ENCODE measurements at places on chromosomes 3 and 15.

- DNase-seq = peak; percentile 12
Measured at GRCh38 chr3:197711973-197712707, 24.6 kb downstream of the RUBCN start.

DNA sequence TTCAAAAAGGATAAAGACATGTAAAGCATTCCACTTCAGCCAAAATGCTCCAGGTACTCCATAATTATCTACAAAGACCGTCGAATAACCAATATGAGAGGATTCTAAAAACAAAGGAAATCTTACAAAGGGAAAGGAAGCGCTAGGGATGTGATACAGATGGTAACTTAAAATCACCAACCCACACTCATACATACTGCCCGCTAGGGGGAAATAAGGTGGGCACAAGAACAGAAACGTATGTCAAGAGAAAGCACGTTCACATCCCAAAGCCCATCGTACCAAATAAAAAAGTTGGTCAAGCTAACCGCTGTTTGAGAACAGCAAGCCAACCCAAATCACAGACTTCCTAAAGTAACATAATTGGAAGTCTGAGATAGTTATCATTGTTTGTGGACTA, 429.4 kb downstream of the SHQ1 start:
- no peak for DNase-seq

GRCh38 chr15:87038404-87038803, 958.7 kb downstream of the AGBL1 start:
- peak; percentile 7 for DNase-seq

GRCh38 chr3:42214565-42215283, 51.3 kb downstream of the CCK start:
- DNase-seq = no peak

GRCh38 chr15:99956820-99957641, 223.8 kb upstream of the LYSMD4 start:
- DNase-seq = no peak

GRCh38 chr15:91852741-91853510, 582 bp upstream of the SLCO3A1 start:
- DNase-seq = peak; percentile 76

DNA sequence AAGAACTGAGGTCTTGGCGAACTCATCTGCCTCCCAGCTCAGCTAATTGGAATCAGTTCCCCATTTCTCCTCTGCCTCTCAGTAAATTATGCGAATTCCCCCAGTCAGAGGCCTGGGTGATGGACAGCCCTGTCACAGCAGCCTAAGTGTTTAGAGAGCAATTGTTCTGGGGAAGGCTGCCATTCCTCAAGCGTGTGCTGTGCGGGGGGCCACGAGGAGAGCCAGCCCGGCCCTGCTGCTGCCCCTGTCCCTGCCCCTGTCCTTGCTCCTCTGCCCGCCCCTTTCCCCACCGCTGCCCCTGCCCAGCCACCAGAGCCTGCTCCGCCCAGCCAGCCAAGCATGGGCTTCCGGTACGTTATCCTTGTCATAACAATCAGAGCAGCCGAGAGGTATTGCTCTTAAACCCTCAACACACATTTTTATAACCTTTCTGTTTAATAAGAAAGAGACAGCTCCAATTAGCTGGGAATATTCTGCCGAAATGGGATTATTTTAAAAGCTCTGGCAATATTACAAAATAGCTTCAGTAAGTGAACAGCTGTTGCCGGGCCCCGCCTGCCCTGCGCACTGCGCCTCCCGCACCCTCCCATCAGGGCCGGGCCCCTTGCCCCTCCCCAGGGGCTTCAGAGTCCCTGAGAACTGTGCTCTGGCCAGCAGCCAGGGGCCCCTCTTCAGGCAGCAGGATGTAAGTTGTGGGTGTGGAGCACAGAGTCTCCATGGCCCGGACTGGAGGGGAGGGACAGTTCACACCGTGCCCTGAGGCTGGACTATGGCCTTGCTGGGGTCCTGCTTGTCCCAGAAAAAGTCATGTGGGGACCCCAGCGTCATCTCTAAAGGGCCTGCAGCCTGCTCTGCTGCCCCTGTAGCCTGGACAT, 12.4 kb upstream of the CACNA2D2 start:
- peak; percentile 35 for DNase-seq

GRCh38 chr3:16377847-16378302, 112.9 kb downstream of the OXNAD1 start:
- no peak for DNase-seq

DNA sequence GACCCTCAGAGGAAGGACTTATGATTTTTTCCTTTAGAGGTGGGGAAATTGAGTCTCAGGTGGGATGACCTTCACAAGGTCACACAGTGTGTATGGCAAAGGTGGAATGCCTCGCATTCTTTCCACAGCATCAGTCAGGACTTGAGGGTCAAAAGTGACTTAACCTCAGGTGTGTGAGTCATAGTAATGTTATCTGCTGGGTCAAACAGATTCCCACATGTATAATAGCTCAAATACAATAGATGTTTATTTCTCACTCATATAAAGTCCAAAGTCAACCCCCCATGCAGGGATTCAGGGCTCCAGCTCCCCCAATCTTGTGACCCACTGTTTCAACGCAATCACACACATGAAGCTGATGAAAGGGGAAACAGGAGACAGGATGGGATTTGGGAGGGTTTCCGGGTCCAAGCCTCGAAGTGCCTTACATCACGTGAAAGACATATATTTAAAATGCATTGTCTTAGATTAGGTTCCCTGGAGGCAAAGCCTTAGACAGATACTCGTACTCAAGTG, 34.0 kb upstream of the CCDC174 start:
- DNase-seq = no peak

GRCh38 chr3:43762451-43762850, 71.7 kb downstream of the ABHD5 start:
- DNase-seq = no peak

- no peak for DNase-seq
Measured at GRCh38 chr3:66904336-66904735, 93.8 kb upstream of the KBTBD8 start.

DNA sequence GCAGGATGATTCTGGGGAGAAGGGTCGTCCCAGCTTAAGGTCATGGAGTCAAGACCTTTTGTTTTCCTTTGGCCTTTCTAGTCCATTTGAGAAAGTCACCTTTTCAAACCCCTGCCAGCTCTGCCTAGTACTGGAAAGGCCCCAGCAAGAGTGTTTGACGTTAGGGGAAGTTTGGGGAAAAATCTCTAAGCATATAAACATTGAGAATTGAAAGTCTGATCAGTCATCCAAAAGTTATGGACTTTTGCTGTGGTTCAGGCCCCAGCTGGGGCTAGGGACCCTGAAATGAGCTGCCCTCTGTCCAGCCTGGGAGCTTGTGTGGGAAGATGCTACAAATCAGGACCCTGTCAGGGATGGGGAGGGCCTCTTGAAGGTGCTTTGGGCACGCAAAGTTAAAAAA, 21.6 kb downstream of the SLC6A6 start:
- no peak for DNase-seq

DNA sequence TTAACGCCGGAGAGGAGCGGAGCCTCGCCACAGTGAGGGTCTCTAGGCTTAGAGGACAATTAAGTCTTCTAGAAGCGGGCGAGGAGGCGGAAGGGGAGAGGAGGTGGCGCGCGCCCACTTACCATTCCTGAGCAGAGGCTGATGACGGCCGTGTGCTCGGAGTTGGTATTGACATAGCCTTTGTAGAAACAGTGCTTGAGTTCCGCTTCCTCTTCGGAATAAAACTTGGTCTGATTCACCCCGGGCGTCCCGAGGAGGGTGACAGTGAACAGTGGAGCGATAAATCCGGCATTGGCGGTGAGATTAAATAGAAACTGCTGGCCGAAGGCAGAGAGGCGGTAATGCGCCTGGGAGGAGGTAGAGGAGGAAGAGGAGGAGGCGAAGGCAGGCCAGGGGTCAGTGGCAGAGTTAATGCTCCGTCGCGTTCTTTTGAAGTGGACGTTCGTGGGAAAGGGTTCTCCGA, 1.3 kb downstream of the ADAMTS9 start:
- DNase-seq = peak; percentile 35

GRCh38 chr3:196662033-196662432, 22.5 kb downstream of the NRROS start:
- DNase-seq = no peak

DNA sequence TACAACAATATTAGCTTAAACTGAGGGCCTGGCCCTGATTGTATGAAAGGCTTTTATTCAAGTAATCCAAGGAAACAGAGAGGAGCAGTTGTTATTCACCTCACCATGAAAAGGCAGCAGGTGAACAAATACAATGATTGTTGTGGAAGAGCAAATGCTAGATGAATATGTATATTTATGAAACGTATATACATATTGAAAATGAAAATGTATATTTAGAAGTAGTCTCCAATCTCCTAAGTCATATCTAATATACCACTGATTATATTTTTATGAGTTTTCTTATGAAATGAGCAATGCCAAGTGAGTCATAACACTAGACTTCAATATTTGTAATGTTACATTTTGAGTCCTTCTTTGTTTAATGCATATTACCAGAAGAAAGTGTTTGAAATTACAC, 116.2 kb upstream of the KCNMB2 start:
- DNase-seq = no peak

GRCh38 chr3:194487289-194488054, 670 bp upstream of the ATP13A3 start:
- peak; percentile 33 for DNase-seq

DNA sequence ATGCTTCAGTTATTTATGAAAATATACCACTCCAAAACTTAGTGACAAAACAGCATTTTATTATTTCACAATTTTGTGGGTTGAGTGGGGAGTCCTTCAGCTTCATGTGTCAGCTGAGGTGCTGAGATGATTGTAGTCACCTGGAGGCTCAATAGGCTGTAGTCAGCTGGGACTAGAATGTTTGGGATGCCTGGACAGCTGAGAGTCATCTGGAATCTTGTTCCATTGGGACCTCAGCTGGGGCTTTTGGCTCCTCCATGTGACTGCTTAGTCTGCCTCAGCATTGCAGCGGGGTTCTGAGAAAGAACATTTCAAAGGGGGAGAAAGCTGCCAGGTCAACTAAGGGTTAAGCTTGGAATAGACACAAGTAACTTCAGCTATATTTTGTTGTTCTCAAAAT, 13.4 kb downstream of the STT3B start:
- no peak for DNase-seq

DNA sequence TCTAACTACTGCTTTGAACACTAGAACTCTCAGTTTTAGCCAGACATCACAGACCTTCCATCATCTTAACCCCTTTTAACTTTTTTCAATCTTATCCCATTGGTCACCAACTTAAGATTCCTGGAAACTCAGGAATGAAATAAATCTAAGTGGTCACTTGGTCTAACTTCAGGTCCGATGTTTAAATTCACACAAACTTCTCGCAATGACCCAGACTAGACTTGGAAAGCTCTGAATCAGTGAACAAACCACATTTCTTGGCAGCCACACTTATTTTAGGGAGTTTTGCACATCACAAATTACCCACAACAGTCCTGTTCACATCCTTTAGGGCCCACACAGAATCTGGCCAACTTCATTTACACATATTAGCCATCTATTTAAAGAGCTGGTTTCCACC, 118.9 kb downstream of the MAGI1 start:
- no peak for DNase-seq

- no peak for DNase-seq
Measured at GRCh38 chr3:37816271-37816670, 45.4 kb upstream of the CTDSPL start.

- no peak for DNase-seq
Measured at GRCh38 chr15:43974852-43975251, 148.1 kb downstream of the WDR76 start.

- DNase-seq = no peak
Measured at GRCh38 chr3:48543271-48543866, 13.2 kb downstream of the PFKFB4 start.

DNA sequence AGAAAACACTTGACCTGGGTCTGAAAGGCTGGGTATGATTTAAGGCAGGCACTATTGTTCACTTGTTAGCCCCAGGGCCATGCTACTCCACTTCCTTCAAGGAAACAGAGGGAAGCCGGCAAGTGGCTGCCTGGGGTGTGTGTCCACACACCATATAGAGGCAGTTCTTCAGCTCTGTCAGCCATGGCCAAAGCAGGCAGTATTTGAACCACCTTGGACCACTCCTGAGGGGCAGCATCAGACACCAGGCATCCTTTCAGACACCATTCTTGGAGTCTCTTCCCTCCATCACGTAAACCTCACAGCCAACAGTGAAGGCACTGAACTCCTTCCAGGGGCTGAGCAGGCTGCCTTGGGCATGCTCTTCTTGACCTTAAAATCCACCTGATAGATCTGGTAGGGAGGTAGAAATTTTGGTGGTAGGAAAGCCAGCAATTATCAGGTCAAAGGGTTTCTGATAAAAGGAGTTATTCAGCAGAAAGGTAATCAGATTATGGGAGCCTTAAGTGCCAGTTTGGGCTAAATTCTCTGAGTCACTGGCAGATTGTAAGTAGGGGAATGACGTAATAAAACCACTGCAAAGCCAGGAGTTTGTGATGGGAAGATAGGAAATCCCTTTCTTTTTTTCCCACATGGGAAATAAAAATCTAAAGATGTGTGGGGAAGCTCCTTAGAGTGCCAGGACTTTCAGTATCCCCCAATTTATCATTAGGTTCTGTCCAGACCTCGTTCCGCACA, 20.2 kb downstream of the TGFBR2 start:
- no peak for DNase-seq

GRCh38 chr3:79056498-79056897, 711.3 kb downstream of the ROBO1 start:
- DNase-seq = no peak

DNA sequence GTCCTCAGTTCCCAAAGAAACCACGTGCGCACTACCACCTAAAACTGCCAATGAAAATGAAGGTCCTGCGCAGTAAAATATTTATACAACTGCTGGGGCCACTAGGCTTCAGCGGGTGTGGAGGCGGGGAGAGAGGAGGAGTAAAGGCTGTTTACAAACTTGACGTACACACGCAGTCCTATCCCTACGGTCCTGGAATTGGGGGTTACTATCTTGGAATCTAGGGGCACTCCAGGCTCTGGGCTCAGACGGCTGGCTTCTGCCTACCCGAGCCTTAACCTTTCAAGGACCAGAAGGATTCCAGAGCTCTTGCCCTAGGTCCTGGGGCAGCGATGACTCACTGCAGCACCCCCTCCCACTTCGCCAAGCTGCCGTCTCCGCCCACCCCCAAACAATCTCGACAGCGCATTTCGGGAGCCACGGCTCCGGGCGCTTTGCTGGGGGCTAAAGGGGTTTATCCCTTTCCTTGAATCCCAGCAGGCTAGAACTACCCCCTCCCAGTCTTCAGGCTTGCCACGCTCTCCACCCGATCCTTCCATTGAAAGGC, 3.0 kb downstream of the ADAMTS9 start:
- DNase-seq = peak; percentile 18

- no peak for DNase-seq
Measured at GRCh38 chr15:52566889-52567288, 1.9 kb downstream of the ARPP19 start.

DNA sequence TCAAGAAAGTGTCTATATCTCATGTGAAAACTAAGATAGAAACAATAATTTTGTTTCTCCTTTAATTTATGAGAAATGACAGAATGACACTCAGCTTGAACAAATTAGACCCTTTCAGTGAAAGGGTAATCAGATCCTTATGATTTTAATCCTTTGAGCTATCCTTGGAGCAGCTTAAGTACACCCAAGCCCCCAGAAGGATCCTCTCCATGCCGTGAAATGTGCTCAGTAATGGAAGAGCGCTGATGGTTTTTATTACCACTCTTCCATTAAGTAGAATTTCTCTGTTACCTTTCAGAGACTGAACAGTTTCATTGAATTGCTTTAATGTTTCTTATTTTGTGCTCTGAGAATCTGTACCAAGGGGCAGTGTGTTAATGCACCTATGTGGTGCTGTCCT, 54.3 kb downstream of the HMG20A start:
- DNase-seq = no peak

GRCh38 chr3:122975924-122976293, 51.7 kb downstream of the SEMA5B start:
- no peak for DNase-seq

- DNase-seq = no peak
Measured at GRCh38 chr15:87736401-87736800, 520.1 kb downstream of the NTRK3 start.

GRCh38 chr3:153956613-153957012, 164.6 kb upstream of the ARHGEF26 start:
- no peak for DNase-seq
